ENCODE measurements at places on chromosomes 7 and 10. TPM values are rescaled to one million over a fixed set of nuclear protein-coding genes. Genes with fewer than 3 reads are reported as not detected.

DNA sequence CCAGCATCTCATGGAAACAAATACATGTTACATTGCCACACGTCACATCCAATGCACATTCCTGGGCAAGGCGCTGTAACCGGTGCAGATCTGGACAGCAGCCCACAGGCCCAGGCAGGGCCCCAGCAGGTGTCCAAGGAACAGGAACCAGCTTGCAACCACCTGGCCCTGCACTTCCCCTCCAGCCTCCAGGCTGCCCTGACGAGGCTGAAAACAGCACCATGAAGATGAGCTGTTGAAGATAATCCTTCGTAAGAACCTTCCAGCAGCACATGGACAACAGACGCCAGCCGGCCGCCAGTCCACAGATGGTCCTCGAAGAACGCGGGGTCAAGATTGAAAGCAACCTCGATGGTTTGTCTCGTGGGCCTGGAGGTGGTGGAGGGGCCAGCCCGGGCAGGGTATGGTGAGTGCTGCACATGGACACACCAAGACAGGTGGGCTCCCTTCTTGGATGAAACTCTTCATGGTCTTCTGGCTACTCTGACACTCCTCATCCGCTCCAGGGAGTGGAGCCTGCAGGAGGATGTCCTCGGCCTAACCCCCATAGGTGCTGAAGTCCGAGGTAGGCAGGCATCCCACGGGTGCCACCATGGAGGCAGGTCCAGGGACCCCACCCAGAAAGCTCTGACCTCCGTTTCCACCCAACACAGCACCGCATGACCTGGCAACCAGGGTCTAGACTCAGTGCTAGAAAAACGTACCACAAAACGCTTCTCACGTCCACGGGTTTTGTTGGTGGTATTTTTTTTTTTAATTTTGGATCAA is 22.9 kb downstream of the PDGFA start:
- H3K4me1 ChIP-seq, result no peaks in the 10 kb centered on the region
- H3K4me3 ChIP-seq, result no peak overlapping the region
- no peaks in the 10 kb centered on the region for H3K27me3 ChIP-seq
- no peak for DNase-seq
- no peak overlapping the region for H3K27ac ChIP-seq

GRCh38 chr10:22825841-22826240 is 102.0 kb upstream of the ARMC3 start:
- H3K36me3 ChIP-seq, result no peaks in the 10 kb centered on the region
- H3K27me3 ChIP-seq, result no peaks in the 10 kb centered on the region
- no peaks in the 10 kb centered on the region for H3K4me1 ChIP-seq
- H3K4me3 ChIP-seq, result no peak overlapping the region
- no peak overlapping the region for H3K27ac ChIP-seq

DNA sequence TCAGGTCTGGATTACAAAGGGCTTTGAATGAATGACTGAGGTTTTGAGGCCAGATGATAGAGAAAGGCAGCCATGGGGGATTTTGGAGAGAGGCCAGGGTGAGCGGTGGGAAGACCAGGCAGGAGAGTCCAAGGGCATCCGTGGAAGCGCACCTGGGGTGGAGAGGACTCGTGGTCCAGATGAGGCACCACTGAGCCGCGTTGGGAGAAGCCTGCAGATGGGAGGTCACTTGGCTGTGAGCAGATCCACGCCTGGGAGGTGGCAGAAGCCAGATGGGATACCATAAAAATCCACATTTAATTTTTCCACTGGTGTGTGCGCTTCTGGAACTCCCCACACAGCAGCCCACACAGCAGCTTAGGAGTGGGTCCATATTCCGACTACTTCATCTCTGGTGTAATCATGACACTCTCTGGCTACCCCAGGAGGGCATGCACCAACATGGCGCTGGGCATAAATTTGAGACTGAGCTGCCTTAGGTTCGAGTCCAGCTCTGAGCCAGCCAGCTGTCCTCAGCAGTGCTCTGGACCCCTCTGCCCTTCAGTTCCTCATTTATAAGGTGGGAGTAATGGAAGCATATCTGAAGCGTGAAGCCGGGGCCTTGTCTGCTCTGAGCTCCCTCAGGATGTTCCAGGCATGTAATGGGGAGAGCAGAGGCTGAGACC is 90.2 kb upstream of the FAM20C start:
- H3K27ac ChIP-seq, result peak overlapping the region; percentile 41
- H3K4me1 ChIP-seq, result peaks cover 12% of the 10 kb centered on the region
- H3K27me3 ChIP-seq, result no peaks in the 10 kb centered on the region
- no peaks in the 10 kb centered on the region for H3K36me3 ChIP-seq
- no peak for DNase-seq
- no peak overlapping the region for H3K4me3 ChIP-seq

- H3K27me3 ChIP-seq, result no peaks in the 10 kb centered on the region
- H3K4me3 ChIP-seq, result no peak overlapping the region
- DNase-seq, result peak; percentile 24
- H3K36me3 ChIP-seq, result peaks cover 28% of the 10 kb centered on the region
- no peak overlapping the region for H3K27ac ChIP-seq
- H3K4me1 ChIP-seq, result no peaks in the 10 kb centered on the region
Measured at GRCh38 chr7:76069238-76069638, 21.3 kb downstream of the MDH2 start.

CAMK2B gene
- 0.70 TPM for total RNA-seq

All from natural killer cell (primary cell).